Sigmoid colon (tissue), 7 donors: ENCODE measurements at places on chromosomes 1 and 21. TPM values are rescaled to one million over a fixed set of nuclear protein-coding genes. Genes with fewer than 3 reads are reported as not detected.

DNA sequence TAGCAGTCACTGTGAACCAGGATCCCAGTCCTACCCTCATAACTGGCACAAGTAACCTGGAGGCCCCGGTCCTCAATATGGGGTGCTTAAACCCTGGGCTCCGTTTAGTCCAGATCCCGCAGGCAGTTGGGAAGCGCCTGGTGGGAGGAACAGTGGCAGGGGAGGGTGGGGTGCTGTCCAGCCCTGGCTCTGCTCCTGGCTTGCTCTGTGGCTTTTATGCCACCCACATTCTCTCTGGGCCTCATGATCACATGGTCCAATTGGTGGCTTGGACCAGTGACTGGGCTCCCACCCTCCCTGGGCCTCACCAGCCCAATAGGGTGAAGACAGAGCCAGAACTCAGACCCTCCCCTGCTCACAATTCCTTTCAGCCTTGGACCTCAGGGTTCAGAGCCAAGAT lies 2.9 kb downstream of the CD164L2 start:
- no peaks in the 10 kb centered on the region for H3K36me3 ChIP-seq
- peaks cover 16% of the 10 kb centered on the region for H3K27me3 ChIP-seq
- H3K4me3 ChIP-seq = no peak overlapping the region
- DNase-seq = no peak

- DNase-seq = no peak
- H3K4me1 ChIP-seq = no peaks in the 10 kb centered on the region
- no peak overlapping the region for H3K27ac ChIP-seq
- H3K4me3 ChIP-seq = no peak overlapping the region
- no peaks in the 10 kb centered on the region for H3K27me3 ChIP-seq
These were observed 48.2 kb downstream of the RAB3B start for GRCh38 chr1:51942281-51942680.

DNA sequence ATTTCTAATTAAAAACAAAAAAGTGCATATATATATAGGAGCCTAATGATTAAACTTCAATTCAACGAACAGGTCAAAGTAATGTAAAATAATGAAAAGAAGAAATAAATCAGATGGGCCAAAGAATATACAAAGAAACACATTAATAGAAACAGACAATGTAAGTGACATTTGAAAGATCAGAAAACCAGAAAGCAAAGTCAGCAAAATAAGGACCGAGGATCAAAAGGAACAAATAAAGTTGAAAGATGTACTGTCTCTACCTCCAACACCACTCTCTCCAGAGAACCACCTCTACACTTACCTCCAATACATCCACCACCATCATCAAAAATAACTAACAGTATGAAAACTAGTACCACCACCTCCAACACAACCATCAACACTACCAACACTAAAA lies 1226.3 kb upstream of the NCAM2 start:
- H3K27me3 ChIP-seq = no peaks in the 10 kb centered on the region
- no peaks in the 10 kb centered on the region for H3K4me1 ChIP-seq
- DNase-seq = no peak
- no peak overlapping the region for H3K27ac ChIP-seq
- H3K4me3 ChIP-seq = no peak overlapping the region
- H3K36me3 ChIP-seq = no peaks in the 10 kb centered on the region

DNA sequence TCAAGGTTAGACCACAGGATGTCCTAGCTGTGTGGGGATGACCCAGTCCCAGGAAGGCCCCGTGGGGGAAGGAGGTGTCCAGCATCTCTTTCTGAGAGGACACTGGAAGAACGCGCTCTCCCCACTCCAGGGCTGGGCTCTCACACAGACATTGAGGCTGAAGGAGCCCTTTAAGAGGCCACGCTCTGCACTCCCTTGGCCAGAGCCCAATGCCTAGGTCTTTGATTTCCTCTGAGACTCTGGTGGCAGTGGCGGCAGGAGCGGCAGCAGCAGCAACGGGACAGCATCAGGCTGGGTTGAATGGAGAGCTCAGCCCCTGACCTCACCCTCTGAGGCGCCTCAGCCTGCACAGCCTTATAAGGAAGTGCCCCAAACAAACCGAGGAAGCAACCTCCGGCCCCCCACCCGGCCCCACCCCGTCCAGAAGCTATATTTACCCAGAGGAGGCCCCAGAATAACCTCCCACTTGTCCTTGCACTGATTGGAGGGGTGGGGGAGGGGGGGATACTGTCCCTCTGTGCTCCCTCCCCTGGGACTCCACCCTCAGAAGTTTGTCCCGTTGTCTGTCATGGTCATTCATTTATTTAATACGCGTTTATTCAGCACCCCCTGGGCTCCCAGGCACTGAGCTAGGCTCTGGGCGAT lies 12.3 kb downstream of the NES start:
- H3K4me3 ChIP-seq = no peak overlapping the region
- H3K4me1 ChIP-seq = peaks cover 88% of the 10 kb centered on the region
- no peak for DNase-seq
- no peaks in the 10 kb centered on the region for H3K36me3 ChIP-seq

DNA sequence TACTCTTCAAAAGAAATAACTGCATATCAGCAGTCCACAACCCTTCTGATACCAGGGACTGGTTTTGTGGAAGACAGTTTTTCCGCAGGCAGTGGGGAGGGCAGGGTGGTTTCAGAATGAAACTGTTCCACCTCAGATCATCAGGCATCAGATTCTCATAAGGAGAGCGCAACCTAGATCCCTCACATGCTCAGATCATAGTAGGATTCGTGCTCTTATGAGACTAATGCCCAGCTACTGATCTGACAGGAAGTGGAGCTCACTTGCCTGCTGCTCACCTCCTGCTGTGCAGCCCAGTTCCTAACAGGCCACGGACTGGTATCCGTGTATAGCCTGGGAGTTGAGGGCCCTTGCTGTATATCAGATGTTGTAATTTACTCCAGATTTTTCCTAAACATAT lies 11.5 kb downstream of the RO60 start:
- peaks cover 12% of the 10 kb centered on the region for H3K4me1 ChIP-seq
- no peak overlapping the region for H3K27ac ChIP-seq
- H3K4me3 ChIP-seq = no peak overlapping the region
- no peak for DNase-seq
- no peaks in the 10 kb centered on the region for H3K27me3 ChIP-seq

DNA sequence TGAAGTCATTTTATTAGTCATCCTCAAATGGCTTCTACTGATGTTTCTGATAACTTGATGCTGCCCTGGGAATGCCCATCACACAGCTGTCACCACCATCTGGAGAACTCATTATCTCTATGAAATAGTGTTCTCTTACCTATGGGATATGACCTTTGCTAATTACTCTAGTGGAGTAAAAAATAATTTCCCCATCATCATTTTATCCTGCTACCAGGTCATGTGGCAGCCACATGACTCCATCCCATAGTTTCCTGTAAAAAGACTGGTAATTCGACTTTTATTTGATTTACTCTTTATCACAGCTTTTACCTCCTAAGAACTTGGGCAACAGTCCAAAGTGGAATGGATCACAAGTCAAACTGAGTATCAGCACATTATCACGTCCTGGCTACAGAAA lies 76.1 kb upstream of the USP25 start:
- no peaks in the 10 kb centered on the region for H3K36me3 ChIP-seq
- DNase-seq = no peak
- no peaks in the 10 kb centered on the region for H3K27me3 ChIP-seq

GJA8 gene
- not detected for polyA plus RNA-seq

FAM72C gene
- polyA plus RNA-seq = 0.46 TPM

CD244 gene
- 1.0 TPM for polyA plus RNA-seq

SPATA46 gene
- not detected for polyA plus RNA-seq
